ENCODE measurements at places on chromosomes 1 and 21.
A peak's percentile ranks its signal among the peaks of the same experiment; 100 is the strongest.

DNA sequence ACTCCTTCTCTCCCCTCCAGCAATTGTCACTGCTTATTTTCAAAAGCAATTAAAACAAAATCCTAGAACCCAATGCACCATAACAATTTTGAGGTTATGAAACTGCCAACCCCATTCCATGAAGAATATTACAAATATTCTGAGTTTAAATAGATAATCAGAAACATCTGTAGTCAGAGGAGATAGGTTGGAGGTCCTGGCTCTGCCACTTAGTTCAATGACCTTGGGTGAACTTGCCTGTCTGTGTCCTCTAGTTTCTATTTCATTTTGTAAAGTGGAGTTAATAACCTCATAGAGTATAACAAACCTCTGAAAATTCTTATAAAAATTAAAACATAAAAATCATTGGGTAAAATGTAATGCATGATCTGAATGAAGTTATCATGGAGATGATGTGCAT, 164.6 kb downstream of the KCTD3 start:
- DNase-seq, result no peak

- DNase-seq, result peak; percentile 17
Observed at GRCh38 chr1:41313661-41314131, 47.5 kb upstream of the FOXO6 start.

- DNase-seq, result no peak
Observed at GRCh38 chr21:36059823-36060158, 535 bp downstream of the SETD4 start.

DNA sequence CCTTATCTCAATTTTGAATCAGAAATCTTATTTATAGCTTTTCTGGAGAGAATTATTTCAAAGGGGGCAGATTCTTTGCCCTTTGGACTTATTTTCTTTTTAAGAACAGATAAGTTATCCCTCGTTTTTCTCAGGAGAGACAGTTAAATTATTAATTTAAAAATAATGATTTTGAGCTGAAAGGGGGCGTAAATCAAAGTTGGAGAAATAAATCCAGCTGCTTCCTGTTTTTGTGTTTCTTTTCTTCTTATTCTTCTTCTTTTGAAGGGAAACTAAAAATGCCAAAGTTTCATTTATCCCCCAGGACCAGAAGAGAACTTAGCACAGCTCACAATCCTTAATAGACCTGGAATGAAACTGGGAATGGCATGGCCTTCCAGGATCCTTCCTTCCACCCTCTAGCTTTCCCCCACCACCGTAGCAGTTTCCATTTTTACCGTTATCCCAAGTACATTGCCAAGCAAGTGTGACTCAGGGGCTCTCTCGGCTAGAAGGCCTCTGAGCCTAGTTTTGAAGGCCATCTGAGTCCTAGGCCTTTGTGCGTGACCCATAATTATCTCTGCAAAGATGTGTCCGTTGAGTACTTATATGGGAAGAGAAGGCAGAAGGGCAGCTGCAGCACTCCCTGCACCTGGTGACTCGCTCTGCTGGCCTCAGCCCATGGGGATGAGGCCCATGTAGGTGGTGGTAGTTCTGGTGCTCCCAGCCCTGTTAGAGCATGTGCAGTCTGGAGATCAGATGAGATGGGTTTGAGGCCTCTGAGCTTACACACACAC, 181.7 kb downstream of the ROR1 start:
- no peak for DNase-seq

DNA sequence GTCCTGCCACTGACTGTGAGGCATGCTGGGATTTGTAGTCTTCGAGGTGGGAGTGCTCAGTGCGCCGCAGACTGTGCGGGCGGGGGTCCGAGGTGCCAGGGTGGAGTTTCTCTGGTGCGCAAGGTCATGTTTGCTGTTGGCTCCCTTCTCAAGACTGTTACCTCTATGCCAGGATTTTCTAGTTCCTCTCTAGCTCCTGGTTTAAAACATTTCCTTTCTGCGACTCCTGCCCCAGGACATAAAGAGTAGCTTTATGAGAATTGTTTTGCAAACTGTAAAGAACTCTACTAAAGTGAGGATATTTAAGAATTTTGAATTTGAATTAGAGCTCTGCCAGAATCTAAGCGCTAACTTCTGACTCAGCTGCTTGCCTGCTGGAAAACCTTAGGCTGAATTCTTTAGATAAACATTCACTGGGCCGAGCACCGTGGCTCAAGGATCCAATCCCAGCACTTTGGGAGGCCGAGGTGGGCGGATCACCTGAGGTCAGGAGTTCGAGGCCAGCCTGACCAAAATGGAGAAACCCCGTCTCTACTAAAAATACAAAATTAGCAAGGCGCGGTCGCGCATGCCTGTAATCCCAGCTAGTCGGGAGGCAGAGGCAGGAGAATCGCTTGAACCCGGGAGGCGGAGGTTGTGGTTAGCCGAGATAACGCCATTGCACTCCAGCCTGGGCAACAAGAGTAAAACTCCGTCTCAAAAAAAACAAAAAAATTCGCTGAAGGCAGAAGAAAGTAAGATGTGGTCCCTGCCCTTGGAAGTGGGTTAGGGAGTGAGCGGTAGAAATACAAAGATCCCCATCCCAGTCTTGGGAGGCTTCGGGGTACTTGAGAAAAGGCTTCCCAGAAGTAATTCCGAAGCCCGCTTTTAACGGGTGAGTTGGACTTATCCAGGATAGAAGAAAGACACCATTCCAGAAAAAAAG, 992 bp upstream of the USP48 start:
- DNase-seq, result no peak

- DNase-seq, result no peak
Observed at GRCh38 chr1:5324883-5325282, 667.3 kb downstream of the NPHP4 start.

DNA sequence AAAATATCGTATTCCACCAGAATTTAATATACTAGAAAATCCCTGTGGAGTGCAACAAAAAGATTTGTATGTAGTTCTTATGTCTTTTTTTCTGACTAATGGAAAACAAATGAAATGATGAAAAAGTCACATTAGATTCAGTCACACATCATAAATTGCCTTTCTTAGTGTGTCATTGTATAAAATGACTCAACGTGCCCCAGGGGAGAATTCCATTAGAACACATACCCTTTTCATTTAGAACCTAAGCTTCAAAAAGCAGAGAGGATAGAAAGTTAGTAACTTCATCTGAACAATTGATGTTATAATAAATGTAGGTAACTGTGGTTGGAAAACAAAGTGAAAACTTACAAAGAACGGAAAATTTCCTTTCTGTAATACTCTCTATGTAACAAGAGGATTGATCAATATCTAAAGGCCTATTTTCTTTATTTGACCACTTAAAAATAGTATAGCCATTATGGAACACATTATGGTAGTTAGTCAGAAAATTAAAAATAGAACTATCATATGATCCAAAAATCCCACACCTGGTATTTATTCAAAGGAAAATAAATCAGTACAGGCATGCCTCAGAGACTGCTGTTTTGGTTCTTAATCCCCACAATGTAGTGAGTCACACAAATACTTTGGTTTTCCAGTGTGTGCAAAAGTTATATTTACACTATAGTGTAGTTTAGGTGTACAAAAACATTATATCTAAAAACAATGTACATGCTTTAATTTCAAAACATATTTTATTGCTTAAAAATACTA, 1016.1 kb downstream of the KCNT2 start:
- DNase-seq, result no peak

GRCh38 chr1:111006556-111006955, 42.8 kb upstream of the LRIF1 start:
- no peak for DNase-seq

GRCh38 chr1:242083742-242084141, 84.8 kb upstream of the MAP1LC3C start:
- DNase-seq, result no peak

All from small intestine (tissue), 16 donors.